Cortex of kidney (tissue), 1 donor: ENCODE measurements at places on chromosomes 12 and 14.

GRCh38 chr12:19217446-19217845 lies 87.9 kb downstream of the PLEKHA5 start:
- DNase-seq, result no peak

DNA sequence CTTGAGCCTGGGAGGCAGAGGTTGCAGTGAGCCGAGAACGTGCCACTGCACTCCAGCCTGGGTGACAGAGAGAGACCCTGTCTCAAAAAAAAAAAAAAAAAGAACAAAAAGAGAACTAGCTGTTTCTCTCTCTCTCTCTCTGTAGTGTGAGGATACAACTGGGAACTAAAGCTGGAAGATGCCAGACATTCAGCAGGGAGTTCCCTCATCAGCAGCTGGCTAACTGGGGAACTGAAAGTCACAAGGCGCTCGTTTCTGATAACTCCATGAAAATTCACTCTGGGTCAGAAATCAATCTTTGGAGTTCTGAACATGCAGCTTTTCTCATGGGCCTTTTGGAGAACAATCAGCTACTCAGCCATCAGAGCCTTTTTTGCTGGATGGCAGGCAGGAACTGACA lies 43.5 kb upstream of the MAP1LC3B2 start:
- DNase-seq, result no peak

DNA sequence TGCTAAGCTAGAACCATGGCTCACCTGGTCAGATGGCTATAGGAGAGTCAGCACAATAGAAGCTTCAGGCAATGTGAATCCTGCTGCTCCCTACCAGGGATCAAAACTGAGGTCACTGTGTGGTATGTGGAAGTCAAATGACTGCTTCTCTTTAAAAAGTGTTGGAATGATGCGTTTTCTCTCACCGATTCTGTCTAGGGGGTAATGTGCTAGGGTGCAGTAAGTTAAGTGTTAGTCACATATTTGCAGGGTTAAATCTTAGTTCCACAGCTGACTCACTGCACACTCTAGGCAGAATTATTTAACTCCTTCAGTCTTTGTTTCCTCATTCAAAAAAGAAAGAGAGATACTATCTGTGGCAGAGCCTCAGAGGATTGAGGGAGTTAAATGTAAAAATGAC lies 696.6 kb downstream of the DIO2 start:
- DNase-seq, result no peak

- no peak for DNase-seq
Observed at GRCh38 chr12:115402443-115403180, 718.6 kb upstream of the TBX3 start.

DNA sequence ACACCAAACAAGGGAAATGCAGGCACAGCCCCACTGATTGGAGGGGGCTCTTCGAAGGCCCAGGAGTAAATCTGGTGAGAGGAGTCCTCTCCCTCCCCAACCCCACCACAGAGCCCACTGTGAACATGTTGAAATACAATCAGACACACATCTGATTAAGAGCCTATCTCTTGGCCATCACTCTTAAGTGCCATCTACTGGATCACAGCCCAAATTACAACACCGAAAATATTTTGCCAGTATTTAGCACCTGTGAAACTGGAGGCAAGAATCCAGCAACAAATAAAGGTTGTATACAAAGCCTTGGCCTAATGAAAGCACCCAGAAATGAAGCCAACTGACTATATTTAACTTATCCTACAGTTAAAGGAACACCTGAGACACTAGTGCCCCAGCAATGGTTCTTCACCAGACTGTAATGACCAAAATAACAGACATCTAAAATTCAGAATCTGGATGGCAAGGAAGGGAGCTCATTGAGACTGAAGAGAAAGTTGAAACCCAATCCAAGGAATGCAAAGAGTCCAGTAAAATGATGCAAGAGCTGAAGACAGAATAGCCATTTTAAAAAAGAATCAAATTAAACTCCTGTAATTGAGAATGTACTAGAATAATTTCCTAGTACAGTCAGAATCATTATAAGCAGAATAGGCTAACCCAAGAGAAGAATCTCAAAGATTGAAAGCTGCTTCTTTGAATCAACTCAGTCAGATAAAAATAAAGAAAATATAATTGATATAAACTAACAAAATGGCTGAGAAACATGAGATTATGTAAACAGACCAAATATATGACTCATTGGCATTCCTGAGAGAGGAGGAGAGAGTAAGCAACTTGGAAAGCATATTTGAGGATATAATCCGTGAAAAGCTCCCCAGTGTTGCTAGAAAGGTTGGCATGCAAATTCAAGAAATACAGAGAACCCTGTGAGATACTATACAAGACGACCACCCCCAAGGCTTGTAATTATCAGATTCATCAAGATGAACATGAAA lies 1117.0 kb downstream of the FLRT2 start:
- no peak for DNase-seq

GRCh38 chr12:39587225-39587624 lies 32.4 kb downstream of the ABCD2 start:
- DNase-seq, result no peak

- no peak for DNase-seq
Observed at GRCh38 chr14:59882957-59883356, 12.4 kb upstream of the RTN1 start.

- DNase-seq, result no peak
Observed at GRCh38 chr14:71488703-71489191, 443.5 kb upstream of the RGS6 start.

- DNase-seq, result no peak
Observed at GRCh38 chr12:131795064-131795463, 33.1 kb upstream of the MMP17 start.

DNA sequence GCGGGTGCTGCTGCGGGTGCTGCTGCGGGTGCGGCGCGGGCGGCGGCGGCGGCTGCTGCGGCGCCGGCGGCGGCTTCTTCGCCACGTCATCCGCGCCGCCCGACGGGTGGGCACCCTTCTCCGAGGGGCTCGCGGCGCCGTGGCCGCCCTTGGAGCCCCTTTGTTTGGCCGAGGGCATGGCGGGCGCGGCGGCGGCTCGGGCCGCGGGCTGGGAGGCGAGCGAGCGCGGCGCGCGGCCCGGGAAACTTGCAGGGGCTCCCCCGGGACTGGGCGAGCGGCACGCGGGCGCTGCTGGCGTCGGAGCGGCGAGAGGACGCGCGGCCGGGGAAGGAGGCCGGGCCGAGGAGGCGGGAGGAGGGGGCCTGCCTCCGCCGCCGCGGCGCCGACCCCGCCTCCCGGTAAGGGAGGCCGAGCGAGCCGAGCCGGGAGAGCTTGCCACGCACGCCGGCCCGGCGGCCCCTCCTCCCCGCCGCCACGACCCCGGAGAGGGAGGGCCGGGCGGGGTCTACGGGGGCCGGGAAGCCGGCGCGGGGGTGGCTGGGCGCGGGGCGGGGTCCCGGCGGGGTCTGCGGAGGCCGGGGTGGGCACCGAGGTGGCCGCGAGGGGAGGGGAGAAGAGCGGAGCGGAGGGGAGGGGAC lies at the start of gene CKAP4:
Gene CKAP4 (minus strand): TSS at position 347 of the 638 bp plus-strand sequence. CDS start 169 bp downstream, at position 178.
- DNase-seq, result no peak

DNA sequence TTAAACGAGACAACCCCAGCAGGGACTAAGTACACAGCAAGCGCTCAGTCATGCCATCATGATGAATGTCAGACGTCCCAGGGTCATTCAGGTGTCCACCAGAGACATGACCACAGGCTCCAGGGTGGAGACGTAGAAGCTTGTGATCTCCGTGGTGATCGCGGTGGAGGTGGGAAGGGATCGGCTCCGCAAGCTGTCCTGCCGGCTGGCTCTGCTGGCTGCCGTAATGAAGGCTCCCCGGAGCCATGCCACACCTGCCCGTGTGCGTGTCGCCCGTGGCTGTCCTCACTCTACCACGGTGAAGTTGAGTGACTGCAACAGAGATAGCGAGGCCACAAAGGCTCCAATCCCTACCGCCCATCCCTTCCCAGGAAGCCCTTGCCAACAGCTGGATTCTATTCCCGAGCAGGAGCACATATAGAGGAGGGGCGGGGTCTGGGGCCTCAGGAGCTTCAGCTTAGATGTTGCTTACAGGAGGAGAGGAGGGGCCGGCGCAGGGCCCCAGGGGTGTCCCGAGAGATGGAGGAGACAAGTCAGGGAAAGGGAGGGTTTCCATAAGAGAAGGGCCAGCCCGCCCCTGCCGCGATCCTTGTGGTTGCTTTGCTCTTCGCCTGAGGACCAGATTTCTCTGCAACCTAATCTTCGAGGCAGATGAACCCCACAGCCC lies 332.6 kb upstream of the SFSWAP start:
- DNase-seq, result no peak

GRCh38 chr12:124386661-124387527 lies 92.0 kb downstream of the RFLNA start:
- DNase-seq, result no peak

GRCh38 chr12:38664661-38665269 lies 240.6 kb downstream of the CPNE8 start:
- DNase-seq, result no peak

- no peak for DNase-seq
Observed at GRCh38 chr12:105831372-105831771, 307.4 kb downstream of the NUAK1 start.

GRCh38 chr12:6370994-6371754 lies 4.2 kb downstream of the SCNN1A start:
- no peak for DNase-seq

GRCh38 chr14:73824127-73824526 lies 27.5 kb upstream of the PTGR2 start:
- DNase-seq, result no peak

DNA sequence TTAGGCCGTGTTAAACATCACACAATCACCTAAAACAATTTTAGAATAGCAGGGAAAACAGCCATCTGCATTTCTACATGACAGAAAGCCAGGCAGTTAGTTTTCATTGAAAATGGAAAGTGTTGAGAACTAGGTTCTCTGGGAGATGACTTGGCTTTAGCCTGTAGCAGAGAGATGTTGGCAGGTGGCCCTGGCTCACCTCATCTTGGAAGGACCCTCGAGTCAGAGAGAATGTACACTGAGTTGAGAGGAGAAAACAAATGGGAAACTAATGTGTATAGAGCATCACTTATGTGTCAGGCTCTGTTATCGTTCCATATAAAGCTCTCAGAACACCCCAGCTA lies 51.9 kb downstream of the SUSD6 start:
- no peak for DNase-seq
